Fibroblast of the aortic adventitia (primary cell): ENCODE measurements at places on chromosomes 1 and 21. TPM values are rescaled to one million over a fixed set of nuclear protein-coding genes. Genes with fewer than 3 reads are reported as not detected.

GRCh38 chr1:206797534-206798383 lies 25.5 kb upstream of the IL10 start:
- peak; percentile 19 for DNase-seq

GRCh38 chr1:219544163-219544846 lies 68.6 kb downstream of the ZC3H11B start:
- peak; percentile 70 for DNase-seq

DNA sequence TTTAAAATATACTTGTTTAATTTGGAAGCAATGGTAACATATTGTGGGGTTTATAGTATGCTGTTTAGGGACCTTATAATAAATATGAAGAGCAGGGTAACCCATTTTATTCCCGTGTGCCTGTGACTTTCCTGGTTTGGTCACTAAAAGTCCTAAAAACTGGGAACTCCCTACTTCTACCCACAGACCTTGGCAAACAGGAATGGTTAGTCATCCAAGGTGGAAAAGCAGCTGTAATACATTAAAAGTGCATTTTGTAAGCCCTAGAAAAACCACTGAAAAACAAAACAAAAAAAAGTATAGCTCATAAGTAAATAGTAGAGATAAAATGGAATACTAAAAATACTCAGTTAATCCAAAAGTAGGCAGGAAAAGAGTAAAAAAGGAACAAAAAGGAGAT lies 538.9 kb downstream of the LMO4 start:
- DNase-seq = peak; percentile 55

DNA sequence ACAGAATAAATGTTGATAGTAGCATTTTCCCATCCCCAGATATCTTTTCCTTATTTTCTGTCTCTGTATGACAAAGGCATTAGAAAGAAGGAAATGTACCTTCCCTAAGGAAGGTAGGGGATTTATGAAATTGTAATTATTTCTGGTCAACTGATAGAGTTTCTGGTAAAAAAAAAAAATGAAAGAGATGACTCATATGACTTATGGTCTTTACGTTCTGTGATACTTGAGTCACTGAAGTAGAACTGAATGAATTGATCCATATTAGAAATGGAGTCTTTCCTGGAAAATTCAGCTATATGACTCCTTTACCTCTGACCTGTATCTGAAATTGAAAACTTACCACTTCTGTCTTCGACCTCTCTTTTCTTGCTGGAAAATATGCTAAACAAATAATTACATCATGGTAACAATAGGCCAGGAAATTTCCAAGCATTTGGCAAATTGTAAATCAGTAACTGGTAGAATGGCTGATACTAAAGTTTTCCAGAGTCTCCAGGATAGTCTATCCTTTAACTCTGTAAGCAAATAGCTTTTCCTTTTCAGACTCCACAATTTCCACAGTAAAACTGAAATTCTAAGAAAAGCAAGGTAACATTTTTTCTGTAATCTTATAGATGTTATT lies 364.3 kb upstream of the PTBP2 start:
- DNase-seq = no peak

DNA sequence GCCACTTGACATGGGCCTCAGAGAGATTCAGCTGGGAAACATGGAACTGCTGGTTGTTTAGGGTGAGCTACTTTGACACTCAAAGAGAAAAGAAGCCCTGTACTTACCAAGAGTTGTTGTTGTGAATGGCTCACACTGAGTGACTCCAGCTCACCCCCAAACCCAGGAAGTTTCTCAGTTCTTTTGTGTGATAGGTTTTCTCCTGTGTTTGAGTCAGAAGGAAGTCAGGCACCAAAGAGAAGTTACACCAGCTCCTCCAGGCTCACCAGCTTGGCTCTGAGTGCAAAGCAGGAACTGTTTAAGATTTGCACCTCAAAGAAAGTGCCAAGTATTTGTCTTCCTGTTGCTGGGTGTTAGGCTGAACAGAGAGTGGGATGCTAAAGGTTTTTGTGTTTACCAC lies 111.2 kb upstream of the PROX1 start:
- no peak for DNase-seq

- DNase-seq = no peak
These were observed 6.1 kb upstream of the AIRE start for GRCh38 chr21:44279354-44280260.

- DNase-seq = no peak
These were observed 18.4 kb downstream of the LORICRIN start for GRCh38 chr1:153277852-153278251.

DNA sequence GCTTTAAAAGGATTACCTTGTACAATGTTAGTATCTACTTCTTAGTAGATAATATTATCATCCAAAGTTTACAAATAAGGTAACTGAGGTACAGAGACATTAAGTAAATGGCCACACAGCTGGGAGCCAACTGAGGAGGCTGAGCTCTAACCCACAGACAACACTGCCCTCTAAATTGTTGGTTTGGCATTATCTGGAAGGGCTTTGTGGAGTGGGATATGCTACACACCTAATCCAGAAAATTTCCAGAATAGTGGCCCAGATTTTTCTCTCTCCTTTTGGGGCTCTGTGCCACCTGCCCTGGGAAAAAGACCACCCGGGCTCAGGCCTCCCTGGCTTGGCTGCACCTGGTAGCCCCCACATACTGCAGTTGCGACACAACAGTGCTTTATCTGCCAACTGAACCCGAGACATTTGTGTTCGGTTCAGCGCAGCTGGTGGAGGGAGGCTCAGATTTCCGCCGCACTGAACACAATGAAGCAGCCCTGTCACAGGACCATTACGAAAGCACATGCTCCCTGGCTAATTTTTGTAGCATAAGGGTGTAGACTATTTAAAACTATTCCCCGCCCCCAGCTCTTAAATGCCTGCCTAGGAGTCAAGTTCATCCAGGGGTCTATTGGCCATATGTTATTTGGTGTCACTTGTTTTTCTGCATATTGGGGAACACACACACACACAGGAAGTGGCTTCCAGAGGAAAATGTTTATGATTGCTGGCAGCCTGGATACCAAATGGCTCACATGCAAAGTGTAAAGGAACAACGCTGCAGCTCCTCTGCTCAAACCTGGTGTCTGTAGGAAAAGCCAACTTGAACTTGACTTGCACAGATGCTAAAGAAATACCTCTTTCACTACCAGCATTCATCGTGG lies 92.3 kb upstream of the ESRRG start:
- no peak for DNase-seq

DNA sequence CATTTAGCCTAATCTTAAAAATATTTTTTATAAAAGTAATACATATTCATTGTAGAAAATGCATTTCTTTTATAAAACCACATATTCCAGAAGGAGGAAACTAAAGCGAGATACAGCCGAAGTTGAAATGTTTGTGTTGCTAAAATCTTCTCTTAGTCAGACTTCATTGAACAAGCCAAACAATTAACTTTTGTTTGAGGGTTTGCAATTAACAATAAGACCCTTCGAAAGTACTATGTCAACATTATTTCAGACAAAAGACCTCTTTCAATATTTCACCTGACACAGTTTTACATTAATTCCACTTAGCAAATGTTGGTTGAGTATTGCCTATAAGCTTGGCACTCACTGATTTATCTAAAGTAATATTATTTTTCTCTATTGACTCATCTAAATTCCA lies 354.0 kb upstream of the ADAMTS5 start:
- no peak for DNase-seq

GRCh38 chr1:113861641-113862040 lies 9.9 kb downstream of the PTPN22 start:
- DNase-seq = no peak

GRCh38 chr1:248825136-248825535 lies 579 bp downstream of the SH3BP5L start:
- DNase-seq = peak; percentile 23

- peak; percentile 79 for DNase-seq
These were observed 36.9 kb upstream of the DISP1 start for GRCh38 chr1:222777977-222778376.

DNA sequence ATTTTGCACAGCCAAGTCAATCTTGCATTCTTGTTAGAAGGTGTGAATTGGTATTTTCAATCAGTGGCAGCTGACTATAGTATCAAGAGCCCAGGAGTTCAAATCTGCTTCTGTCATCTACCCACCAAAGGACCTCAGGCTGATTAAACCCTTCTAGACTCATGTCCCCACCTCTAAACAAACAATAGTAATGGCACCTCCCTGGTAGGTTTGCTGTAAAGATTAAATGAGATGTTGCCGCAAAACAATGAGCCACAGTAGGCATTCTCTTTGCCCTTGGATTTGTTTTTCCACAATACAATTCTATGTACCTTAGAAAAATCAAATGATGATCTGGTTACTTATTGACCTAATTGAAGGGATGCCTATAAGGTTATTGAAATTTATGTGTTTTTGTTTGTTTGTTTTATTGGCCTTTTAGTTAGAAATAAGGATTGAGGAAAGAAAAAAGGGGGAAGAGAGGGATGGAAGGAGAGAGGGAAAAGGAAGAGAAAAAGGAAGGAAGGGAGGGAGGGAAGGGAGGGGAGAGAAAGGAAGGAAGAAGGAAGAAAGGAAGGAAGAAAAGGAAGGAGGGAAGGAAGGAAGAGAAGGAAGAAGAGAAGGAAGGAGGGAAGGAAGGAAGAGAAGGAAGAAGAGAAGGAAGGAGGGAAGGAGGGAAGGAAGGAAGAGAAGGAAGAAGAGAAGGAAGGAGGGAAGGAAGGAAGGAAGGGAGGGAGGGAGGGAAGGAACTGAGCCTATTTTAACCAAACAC lies 110.7 kb downstream of the ETS2 start:
- DNase-seq = no peak

GRCh38 chr1:243598433-243598832 lies 251.6 kb downstream of the AKT3 start:
- DNase-seq = peak; percentile 66

- DNase-seq = peak; percentile 46
These were observed 856 bp downstream of the NRDC start for GRCh38 chr1:51877434-51878307.

GRCh38 chr1:225427235-225428067 lies at the start of gene LBR:
LBR (minus strand) TSS chr1:225428038; CDS start chr1:225424075, 3,963 bp downstream.
- peak; percentile 24 for DNase-seq

DNA sequence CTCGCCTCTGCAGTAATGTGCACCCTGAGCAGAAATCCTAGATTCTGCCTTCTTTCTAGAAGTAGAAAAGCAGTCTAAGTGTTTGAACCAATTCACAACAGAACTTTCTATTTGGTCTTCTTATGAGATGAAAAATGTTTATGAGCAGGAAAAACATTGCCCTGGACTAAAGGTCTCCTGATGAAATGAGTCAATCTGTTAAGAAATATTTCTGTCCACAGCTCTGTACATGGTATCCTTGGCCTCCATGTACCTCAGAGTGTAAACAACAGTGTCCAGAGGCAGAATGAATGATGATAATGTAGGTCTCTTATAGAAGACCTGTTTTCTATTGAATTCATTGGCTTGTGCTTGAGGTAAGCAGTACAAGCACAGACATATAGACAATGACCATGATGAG lies 6.2 kb upstream of the APCS start:
- no peak for DNase-seq

DNA sequence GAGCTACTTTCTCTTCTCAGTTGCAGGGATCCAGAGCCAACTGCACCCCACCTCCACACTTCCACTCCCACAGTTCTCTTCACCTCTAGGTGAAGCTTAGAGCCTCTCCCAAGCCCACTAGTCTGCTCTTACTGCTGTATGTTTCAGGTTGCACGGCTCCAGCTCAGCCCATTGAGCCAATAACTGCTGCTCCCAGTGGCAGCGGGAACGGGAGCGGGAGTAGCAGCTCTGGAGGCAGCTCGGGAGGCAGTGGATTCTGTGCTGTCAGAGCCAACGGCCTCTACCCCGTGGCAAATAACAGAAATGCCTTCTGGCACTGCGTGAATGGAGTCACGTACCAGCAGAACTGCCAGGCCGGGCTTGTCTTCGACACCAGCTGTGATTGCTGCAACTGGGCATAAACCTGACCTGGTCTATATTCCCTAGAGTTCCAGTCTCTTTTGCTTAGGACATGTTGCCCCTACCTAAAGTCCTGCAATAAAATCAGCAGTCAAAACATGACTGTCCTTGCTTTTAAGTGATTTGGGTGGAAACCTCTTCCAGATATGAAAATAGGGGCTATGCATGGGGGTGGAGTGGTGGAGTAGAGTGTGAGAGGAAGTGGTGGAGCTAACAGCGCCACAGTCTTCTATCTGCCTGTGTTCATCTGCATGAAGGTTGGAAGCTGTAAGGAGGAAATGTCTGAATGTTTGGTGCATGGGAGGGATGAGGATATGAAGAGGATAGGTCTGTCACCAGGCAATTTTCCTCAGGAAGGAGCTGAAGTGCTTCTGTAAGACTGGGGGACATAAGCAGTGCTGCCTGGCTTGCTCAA lies 29.6 kb downstream of the CHIA start:
- DNase-seq = no peak

DNA sequence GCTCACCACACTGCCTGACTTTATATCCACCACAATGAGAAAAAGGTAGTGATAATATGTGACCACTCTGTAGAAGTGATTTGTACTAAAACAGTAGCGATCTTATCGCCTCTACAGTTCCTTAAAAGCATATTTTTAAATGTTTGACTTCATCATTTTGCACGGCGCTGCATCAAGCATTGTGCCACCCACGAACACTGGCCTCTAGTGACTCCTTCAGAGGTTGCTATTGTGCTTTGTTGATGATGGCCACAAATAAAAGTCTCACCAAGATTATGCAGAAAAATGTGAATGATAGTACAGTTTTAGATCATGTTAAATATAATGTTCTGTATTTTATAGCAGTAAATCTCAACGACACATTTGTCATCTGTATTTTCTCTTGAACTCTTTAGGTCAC lies 186.5 kb upstream of the NCAM2 start:
- DNase-seq = no peak

DNA sequence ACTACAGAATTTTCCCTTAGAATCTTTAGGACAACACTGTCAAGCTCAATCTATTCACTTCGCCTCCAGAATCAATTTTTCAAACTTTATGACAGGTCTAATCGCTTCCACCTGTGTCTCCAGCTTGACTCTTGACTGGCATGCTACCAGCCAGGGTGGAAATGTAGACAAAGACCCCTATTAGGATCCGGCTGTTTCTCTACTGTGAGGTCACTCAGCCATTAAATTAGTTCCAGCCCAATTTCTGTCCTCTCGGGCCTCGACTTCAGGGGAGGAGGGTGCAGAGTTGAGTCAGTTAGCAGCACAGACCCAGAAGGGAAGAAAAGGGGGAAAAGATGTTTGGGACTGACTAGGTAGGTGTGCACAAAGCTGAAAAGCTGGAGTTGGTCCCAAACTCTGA lies 78.5 kb downstream of the HLCS start:
- no peak for DNase-seq

DNA sequence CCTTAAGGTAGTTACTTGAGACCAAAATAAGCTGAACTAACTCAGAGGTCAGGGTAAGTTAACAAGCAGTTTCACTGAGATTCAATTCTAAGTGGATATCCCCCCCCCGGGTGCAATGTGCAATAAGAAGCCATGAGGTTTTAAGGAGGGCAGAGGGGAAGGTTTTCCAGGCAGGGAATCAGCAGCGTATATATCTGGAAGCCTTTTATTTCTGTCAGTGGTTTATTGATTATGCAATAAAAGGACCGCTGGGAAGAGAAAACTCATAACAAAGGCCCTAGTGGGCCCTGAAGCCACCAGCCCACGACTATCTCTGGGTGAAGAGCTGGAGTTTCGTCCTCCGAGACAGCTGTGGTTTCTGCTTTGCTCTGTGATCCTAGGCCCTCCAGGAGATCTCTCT lies 53.1 kb upstream of the CTPS1 start:
- no peak for DNase-seq

GRCh38 chr1:157231846-157232525 lies 93.8 kb upstream of the ETV3 start:
- DNase-seq = no peak

FOXD3 gene
- total RNA-seq = not detected in 2 replicates

DISC1 gene
- total RNA-seq = 4.7 and 8.8 TPM in 2 replicates

CELA2A gene
- not detected in 2 replicates for total RNA-seq

CLEC20A gene
- total RNA-seq = not detected in 2 replicates

CENPF gene
- 7.5 and 42.1 TPM in 2 replicates for total RNA-seq

LCE6A gene
- total RNA-seq = not detected in 2 replicates

RYR2 gene
- total RNA-seq = 0.25 TPM in 1 of 2 replicates, not detected in the other

SYTL1 gene
- 0.09 TPM in 1 of 2 replicates, not detected in the other for total RNA-seq
